ENCODE measurements at places on chromosomes 5 and 9. TPM values are rescaled to one million over a fixed set of nuclear protein-coding genes. Genes with fewer than 3 reads are reported as not detected.

FOXD4L6 gene
- not detected for total RNA-seq

ABHD17B gene
- total RNA-seq, result 48.2 TPM

THBS4 gene
- 6.0 TPM for total RNA-seq

TXNDC8 gene
- total RNA-seq, result not detected

ALG2 gene
- 38.7 TPM for total RNA-seq

PCSK1 gene
- total RNA-seq, result not detected

MEIKIN gene
- not detected for total RNA-seq

FAM221B gene
- total RNA-seq, result not detected

SLC6A3 gene
- 0.23 TPM for total RNA-seq

GRXCR2 gene
- total RNA-seq, result not detected

YIPF5 gene
- total RNA-seq, result 43.1 TPM

GMCL2 gene
- not detected for total RNA-seq

RNF224 gene
- not detected for total RNA-seq

ANKRD18B gene
- total RNA-seq, result 13.3 TPM

QRFP gene
- not detected for total RNA-seq

CXCL14 gene
- total RNA-seq, result not detected

SH2D3C gene
- 1.4 TPM for total RNA-seq

TCERG1 gene
- 129 TPM for total RNA-seq

CARD9 gene
- 8.8 TPM for total RNA-seq

SPATA6L gene
- not detected for total RNA-seq

RORB gene
- not detected for total RNA-seq

PCDHGB4 gene
- total RNA-seq, result 3.1 TPM

GFI1B gene
- 0.53 TPM for total RNA-seq

GABBR2 gene
- not detected for total RNA-seq

ARID3C gene
- 0.13 TPM for total RNA-seq

IER5L gene
- 3.1 TPM for total RNA-seq

RNF183 gene
- total RNA-seq, result not detected

SLC4A9 gene
- total RNA-seq, result not detected

KLHL9 gene
- total RNA-seq, result 25.5 TPM

PCDHGB6 gene
- 2.6 TPM for total RNA-seq

RAB14 gene
- total RNA-seq, result 42.9 TPM

ADAMTSL2 gene
- 3.3 TPM for total RNA-seq

ORM1 gene
- total RNA-seq, result not detected

PLAA gene
- 32.3 TPM for total RNA-seq

Data from SJCRH30 (cell line).